HuH-7.5 (cell line): ENCODE measurements at places on chromosomes 4 and X.

- DNase-seq, result no peak
These were observed 169.9 kb upstream of the RBPJ start for GRCh38 chr4:26150948-26151347.

- no peak for DNase-seq
These were observed 302 bp downstream of the NHS start for GRCh38 chrX:17375367-17375636.

GRCh38 chr4:125679989-125680388 is 365.2 kb downstream of the FAT4 start:
- DNase-seq, result no peak

DNA sequence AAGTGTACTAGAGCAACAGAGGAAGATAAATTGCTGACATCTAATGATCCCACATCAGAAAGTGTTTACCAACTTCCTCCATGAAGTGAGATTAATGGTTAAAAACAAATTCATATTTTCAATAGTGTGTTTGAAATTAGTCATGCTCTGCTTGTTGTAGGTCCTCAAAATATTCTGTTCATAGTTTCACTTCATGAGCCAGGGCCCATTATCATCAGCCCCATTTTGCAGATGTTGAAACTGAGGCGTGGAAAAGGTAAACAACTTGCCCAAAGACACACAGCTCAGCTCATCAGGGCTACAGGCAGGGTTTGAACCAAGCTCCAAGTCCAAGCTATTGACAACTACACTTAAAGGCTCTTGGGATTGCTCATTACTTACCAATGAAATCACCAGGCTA is 103.5 kb upstream of the PPARGC1A start:
- no peak for DNase-seq

DNA sequence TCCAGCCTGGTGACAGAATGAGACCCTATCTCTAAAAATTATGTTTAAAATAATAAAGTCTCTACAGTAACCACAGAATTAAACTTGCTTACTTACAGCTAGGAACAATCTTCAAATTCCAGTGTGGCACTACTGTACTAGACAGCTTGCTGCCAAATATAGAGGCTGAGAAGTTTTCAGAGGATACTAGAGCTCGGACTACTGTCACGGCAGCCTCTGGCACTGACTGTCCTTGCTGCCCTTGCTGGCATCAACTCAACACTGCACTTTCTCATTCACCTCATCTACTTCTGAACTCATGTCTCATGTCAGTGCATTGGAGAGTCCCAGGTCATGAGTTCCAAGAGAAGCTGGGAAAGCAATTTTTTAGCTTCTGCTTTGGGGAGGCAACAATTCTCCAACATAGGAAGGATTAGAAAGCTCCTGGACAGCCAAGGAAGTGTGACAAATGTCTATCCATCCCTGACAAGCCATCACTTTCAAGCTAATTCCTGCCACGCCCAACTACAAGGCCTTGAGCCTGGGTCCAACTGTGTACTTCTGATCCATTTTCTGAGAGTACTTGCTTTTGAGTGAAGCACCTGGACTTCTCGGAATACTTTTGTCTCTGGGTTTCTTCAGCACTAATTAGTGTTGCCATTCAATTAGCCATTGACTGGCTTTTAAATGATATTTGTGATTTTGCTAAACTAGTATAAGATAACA is 98.6 kb upstream of the NR3C2 start:
- no peak for DNase-seq

DNA sequence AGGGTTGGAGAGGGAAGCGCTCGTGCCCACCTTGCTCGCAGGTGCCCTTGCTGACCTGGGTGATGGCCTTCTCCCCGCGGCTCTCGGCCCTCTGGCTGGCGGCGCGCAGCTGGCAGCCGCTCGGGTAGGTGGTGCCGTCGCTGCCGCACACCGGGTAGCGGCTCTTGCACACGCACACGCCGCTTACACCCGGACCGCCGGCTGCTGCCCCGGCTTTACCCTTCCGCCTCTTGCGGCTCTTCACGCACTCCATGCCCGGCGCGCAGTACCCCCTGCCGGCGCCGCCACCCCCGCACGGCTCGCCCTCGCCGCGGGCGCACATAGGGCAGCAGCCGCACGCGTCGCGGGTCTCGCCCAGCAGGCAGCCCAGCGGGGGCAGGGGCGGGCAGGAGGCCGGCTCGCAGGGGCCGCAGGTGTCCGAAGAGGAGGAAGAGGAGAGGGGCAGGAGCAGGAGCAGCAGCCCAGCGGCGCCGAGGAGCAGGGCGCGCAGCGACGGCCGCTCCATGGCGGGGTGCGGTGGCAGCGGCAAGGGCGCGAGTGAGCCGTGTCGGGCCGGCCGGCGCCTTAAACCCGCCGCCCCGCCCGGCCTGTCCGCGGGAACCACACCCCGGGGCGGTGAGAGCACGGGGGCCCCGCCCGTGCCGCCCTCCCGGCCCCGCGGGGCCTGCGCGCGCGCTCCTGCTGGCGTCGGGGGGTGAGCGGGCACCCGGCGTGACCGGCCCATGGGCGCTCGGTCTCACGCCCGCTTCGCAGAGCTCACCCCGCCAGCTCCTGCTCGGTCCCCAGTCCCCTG is at the start of gene IGFBP7:
Gene IGFBP7 (minus strand): TSS at position 539 of the 793 bp plus-strand sequence. CDS start 34 bp downstream, at position 505.
- DNase-seq, result peak; percentile 54

- DNase-seq, result peak; percentile 73
These were observed 35.2 kb downstream of the SMIM20 start for GRCh38 chr4:25949173-25949748.

- DNase-seq, result no peak
These were observed 79.8 kb downstream of the IQCM start for GRCh38 chr4:149735796-149736195.

- no peak for DNase-seq
These were observed 21.4 kb upstream of the SLC10A6 start for GRCh38 chr4:86870442-86871069.

DNA sequence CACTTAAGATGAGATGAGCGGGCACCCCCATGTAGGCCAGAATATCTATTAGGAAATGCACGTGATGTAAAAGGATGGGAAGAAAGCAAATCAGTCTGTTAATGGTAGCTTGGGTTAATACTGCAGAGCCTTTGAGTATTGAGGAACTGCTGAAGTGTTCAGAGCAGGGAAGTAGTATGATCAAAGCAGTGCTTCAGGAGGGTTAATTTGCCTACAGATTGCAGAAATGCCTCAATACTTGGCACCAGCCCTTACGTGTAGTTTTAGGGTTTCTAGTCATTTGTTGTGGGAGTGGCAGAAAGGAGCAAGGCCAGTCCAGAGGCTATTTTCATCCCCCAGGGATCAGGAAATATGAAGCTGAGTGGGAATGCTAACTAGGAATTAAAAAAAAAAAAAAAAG is 19.7 kb downstream of the ZFX start:
- no peak for DNase-seq

GRCh38 chr4:37628977-37629609 is 57.1 kb downstream of the RELL1 start:
- DNase-seq, result peak; percentile 19

GRCh38 chrX:111283446-111283845 is 13.2 kb upstream of the CAPN6 start:
- DNase-seq, result no peak

DNA sequence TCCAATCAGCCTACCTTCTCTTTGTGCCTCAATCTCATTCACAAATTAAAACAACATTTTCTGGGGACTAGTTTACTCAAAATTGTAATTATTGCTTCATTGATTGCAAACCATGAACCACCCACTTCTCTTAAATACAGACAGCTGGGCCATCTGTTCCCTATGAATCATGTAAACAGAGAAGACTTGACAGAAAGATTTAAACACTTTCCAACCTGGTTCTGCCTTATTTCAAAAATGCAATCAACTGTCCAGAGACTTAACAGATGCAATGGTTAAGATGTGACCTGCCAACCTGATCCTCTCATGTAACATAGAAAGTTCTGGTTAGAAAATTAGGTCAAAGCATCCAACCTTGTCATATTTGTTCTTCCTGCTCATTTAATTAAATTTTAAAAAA is 20.8 kb upstream of the SERTM2 start:
- no peak for DNase-seq

DNA sequence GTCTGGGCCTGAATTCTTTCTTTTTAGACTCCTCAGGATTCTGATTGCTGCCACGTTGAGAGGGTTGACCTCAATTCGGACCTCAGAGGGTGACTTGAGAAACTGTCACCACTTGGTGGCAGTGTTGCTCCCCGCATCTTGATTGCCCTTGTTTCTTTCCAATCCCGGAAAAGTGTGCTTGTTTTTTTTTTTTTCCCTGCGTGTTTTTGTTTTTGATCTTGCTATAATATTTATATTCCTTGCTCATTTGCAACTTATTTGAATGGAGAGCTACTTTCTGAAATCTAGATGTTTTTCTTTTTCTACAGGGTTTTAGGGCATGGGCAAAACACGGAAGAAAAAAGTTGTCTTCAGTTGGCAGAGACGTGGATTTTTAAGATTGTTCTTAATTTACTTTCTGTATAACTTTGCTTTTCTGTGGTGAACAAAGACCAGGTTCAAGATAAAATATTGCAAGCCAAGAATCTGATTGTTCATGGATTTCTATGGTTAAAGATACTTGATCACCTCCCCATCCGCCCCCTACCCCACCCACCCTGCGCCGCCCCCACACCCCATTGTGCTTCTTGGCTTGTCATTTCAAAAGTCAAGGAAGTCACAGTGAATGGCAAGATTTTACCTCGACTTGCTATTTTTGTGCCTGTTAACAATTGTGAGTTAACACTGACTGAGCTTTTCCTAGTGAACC is 102.0 kb downstream of the PTTG2 start:
- DNase-seq, result no peak

- no peak for DNase-seq
These were observed 132.1 kb upstream of the NEIL3 start for GRCh38 chr4:177177541-177178081.

DNA sequence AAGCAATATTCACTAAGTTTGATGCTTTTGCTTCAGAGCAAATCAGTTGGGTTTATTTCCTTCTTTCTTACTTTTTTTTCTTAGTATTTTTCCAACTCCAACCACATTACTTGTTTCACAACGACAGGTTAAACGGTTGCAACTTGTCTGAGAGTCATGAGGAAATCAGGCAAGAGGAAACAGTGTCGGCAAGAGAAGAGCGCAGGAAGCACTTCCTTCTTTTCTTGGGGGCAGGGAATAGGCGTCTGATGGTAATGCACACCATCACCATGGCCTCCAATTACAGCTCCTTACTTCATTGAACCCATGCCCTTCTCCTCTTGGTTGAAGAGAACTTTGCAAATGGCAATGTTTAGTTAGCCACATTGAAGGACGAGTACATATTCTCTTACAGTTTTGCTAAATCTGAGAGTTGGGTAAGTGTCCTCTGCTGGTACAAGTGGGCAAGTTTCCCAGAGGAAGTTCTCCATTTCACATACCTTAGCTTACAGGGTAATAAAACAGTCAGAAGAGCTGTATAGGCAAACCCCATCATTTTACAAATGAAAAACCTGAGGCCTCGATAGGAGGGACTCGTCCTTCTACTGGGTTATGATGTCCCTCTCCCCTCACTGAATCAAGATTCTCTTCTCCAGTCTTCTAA is 8.3 kb upstream of the CXCL8 start:
- DNase-seq, result no peak

- no peak for DNase-seq
These were observed 18.5 kb upstream of the DCAF4L1 start for GRCh38 chr4:41963105-41963504.

- DNase-seq, result no peak
These were observed 134.0 kb upstream of the PJA1 start for GRCh38 chrX:69299285-69299684.

DNA sequence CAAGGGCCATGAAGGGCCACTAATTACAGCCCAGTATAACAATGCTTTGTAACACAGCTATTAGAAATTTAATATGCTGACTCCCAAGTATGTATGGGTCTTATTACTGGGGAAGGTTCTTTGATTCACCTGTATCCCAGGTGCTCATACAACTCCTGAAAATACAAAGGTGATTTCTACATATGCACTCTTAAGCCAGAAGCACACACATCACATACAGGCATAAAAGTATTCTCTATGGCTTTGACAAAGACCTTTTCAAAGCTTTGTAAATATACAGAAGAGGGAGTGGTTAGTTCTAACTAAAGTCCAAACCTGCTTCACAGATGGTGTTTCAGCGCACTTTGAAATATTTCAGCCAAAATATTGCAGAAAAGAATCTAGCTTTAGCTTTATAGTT is 191.5 kb downstream of the SNCA start:
- no peak for DNase-seq

- DNase-seq, result no peak
These were observed 754 bp upstream of the KLF3 start for GRCh38 chr4:38663090-38663800.

- no peak for DNase-seq
These were observed 34.3 kb downstream of the FGFRL1 start for GRCh38 chr4:1045595-1046201.

DNA sequence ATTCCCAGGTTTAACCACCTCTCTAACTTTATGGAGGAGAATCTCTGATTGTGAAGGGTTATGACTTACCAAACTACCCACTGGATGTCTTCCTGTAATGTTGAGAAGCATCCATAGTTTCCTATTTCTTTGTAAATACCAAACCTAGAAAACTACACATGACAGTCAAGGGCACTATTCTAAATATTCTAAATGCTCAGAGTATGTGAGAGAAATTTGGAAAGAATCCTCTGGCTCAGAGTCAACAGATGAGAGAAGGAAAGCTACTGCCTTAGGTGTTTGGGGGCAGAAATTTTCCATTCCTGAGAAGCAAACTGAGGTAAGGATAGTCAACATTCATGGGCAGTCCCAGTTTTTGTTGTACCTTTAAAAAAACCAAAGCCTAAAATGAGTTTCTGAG is 155.8 kb downstream of the KCNIP4 start:
- DNase-seq, result no peak

GRCh38 chrX:100649550-100650356 is 5.8 kb downstream of the SRPX2 start:
- no peak for DNase-seq

DNA sequence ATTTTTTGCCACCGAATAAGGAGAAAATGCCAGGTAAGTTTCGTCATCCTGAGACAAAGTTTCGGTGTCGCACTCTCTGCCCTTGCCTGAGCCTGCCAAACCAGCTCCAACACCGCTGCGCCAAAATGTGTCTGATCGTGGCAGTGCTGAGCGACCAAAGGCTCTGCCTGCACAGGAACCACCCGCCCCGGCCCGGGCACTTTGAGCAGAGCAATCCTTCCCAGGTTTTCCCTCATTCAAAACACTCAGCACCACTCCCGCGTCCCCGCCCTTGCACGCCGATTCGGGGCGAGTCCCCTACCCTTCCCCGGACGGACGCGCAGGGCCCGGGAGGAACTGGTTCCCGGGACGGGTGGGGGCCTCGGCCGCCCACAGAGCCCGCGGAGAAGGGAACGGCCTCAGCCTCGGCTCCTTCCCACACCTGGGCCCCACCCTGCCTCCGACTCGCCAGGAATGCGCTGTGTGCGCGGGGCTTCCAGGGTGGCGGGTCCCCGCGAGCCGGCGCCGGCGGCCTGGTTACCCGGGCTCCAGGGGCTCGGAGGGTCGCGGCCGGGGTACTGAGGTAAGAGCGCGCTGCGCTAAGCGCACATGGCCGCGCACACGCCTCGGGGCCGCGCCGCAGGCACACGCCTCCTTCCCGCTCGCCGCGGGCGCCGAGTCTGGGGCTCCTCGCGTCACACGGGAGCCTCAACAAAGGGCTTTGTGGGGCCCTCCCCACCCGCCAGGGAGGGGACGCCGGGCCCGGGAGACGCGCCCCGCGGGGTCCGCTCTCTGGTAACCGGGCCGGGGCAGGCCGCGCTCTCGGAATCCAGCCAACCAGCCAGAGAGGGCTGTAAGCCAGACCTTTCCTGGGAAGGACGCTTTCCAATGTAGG is at the start of gene C4orf36:
Gene C4orf36 (minus strand): TSS at position 661 of the 874 bp plus-strand sequence. CDS start 902 bp downstream, outside the sequence.
- DNase-seq, result peak; percentile 35

GRCh38 chrX:1610166-1610565 is 4.7 kb upstream of the ASMT start:
- no peak for DNase-seq

GRCh38 chrX:9635368-9635767 is 130.3 kb downstream of the GPR143 start:
- no peak for DNase-seq

GRCh38 chr4:67087897-67088296 is 457.4 kb downstream of the CENPC start:
- DNase-seq, result no peak
